ENCODE measurements at places on chromosomes 12 and 14.

- DNase-seq = no peak
Observed at GRCh38 chr12:32435921-32436705, 36.8 kb downstream of the FGD4 start.

- DNase-seq = no peak
Observed at GRCh38 chr14:102594514-102595175, 2.2 kb downstream of the RCOR1 start.

DNA sequence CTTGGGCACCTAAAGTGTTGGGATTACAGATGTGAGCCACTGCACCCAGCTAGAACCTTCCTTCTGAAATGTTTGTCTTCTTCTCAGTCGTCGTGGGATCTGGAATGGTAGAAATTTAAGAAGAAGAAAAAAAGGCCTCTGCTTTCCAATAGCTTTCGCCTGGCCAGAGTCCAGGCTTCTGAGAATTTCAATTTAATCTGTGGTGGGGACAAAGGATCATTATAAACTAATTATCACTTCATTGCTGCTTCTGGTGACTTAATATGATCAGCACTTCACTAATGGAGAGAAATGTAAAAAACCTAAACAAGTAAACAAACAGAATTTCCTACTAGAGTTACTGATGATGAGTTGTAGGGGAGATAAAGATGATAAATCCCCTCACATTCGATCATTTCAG lies 51.3 kb downstream of the CFAP251 start:
- no peak for DNase-seq

- DNase-seq = no peak
Observed at GRCh38 chr12:9667403-9668160, 1.9 kb upstream of the CLEC2D start.

DNA sequence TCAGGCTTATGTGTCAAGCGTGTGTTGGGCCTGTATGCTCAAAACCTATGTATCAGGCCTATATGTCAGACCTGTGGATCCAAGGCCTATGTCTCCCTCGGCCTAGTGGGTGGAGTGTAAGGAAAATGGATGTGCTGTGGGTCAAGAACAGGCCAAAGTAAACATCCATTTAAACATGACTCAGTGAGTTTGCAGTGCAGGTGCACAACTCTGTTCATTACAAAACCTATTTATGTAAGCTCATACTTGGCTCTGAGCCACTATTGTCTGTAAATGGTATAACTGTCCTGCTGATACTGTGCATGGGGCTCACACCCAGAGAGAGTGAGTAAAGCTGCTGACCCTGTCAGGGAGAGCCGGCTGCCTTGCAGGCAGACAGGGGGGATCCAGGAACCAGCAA lies 249.7 kb upstream of the AVPR1A start:
- no peak for DNase-seq

DNA sequence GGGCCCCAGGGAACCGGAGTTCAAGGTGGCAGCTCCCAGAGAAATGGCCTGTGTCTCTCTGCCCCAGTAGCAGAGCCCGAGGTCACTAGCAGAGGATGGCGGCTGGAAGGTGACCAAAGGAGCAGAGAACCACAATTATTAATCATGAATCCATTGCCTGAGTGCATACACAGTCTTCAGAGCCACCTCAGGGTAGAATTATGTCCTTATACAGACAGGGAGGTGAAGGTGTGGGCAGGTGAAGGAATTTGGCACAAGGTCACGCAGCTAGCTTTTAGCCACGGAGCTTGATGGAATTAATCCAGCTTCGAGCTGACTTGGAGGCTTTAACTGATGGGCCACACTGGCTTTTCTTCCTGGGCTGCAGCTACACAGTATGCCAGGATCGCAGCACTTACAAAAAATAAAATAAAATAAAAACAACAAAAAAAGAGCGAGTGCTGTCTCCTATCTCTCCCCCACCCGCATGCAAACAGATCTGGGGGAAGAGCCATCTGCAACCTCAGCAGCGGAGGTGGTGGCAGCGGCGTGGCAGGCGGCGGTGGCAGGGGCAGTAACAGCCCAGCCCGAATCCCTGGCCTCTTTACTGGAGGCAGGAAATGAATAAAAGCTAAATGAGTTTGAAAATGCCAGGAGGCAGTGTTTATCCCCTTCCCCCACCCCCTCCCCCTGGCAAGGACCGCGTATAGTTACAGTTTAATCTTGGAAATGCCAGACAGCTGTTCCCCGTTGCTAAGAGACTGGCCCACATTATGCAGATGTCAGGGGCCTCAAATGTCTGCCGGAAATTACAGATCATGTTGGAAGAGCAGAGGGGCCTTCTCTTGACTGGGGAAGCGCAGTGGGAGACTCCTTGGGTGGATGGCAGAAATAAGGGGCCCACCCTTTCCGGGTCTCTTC lies 93.5 kb downstream of the LRRC74A start:
- no peak for DNase-seq

DNA sequence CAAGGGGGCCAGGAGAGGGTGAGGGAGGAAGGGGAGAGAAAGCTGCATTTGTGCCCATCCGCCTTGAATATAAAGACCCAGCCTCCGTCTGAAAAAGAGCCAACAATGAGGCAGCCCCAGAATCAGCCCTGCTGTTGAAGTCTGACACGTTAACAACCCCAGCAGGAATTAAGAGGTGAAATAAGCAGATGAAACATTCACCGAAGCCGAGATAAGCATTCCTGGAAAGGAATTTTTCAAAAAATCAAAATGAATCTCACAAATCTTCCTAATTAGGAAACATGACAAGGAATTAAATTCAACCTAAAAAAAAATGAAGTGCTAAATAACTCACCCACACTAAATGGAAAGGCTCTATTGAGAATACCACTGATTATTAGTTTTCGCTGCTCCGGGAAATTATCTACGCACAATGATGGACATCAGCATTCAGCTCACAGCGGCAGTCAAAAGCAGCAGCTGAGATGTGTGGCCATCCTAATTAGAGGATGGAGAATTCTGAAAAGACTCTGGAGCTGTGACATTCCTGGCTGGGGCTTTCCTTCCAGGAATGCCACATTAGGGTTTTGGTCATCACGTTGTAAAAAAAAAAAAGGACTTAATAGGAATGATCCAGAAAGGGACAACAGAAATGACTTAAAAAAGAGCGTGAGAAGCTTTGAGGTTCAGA lies 8.2 kb upstream of the PARP11 start:
- no peak for DNase-seq

DNA sequence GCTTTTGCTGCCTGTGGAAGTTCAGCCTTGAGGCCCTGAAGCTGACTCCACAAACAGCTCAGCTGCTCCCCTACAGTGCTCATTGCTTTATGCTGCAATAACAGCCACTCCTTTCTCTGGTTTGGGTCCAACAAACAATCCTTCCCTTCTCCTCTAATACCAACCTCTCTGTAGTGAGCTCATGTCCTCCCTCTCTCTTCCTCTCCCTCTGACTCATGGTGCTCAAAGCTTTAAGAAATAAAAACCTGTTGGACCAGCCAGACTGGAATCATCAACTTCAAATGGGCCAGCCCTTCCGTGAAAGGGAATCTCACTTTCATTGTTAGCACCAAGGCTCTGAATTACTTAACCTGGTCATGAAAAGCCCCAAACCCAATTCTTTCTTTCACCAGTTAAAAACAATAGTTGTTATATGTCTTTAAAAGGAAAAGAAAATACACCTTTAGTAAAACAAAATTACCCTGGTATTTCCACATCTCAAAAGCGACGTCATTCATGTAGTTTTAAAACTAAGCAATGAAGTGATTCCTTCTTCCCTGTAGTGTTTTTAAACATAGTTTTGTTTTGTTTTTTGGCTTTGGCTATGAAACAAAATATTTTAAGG lies 126.4 kb downstream of the DUSP6 start:
- DNase-seq = no peak

GRCh38 chr14:67360470-67361206 lies 510 bp downstream of the EIF2S1 start:
- no peak for DNase-seq

- no peak for DNase-seq
Observed at GRCh38 chr12:84912198-84913128, at the start of gene SLC6A15. Gene SLC6A15, minus strand, starts transcription at chr12:84912799. Its CDS starts 20,679 bp downstream, at chr12:84892120.
